ENCODE measurements at places on chromosomes 2 and 18.

- peak; percentile 89 for DNase-seq
These were observed 86.8 kb downstream of the FMNL2 start for GRCh38 chr2:152421521-152422370.

- DNase-seq: no peak
These were observed 43.0 kb downstream of the RAD51AP2 start for GRCh38 chr2:17475286-17475685.

- DNase-seq: no peak
These were observed 21.6 kb upstream of the SLC9A2 start for GRCh38 chr2:102597788-102598187.

GRCh38 chr2:18357537-18357936, 202.9 kb downstream of the RDH14 start:
- no peak for DNase-seq

GRCh38 chr2:107810734-107811133, 16.0 kb upstream of the RGPD4 start:
- DNase-seq: no peak

Measured in Panc1 (cell line).